Common myeloid progenitor, CD34-positive (primary cell): ENCODE measurements at places on chromosomes 1 and 21.

- DNase-seq = no peak
These were observed 254.2 kb upstream of the ADAMTS5 start for GRCh38 chr21:27221077-27221476.

GRCh38 chr1:162131400-162132321 lies 62.2 kb downstream of the NOS1AP start:
- no peak for DNase-seq

- DNase-seq = no peak
These were observed 26.8 kb downstream of the WNT9A start for GRCh38 chr1:227920896-227921295.

DNA sequence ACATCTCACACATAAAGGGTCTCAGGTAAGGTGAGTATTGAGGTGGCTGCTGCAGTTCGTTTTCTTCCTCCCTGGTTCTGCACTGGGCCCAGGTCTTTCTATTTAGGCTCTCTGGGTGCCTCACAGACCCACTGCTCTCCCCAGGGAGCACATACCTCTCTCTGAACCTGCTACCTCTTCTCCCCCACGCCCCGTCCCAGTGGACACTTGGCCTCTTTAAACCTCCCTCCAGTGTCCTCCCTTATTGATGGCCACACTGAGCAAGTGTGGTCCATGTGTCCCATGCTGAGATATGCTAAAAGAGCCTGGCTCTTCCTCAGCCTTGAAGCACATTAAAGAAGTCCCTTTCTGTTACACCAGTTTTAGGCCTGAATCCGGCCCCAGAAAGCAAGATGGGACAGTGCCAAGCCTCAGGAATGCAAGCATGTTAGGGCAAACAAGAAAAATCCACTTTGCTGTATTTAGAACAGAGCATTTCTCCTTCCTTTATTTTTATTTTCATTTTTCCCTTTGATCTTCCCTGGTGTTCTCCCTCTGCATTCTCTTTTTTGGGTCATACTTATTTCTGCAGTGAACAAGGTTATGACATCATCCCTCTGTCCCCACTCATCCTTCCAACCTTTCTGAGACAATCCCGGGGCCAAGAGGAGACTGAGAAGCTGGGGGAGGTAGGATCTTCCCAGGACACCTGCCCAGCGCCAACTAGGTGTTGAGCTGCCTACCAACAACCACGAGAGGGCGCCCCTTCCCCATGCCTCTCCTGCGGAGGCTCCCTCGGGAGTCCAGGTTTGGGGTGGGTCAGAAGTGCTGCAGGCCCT lies 5.0 kb upstream of the CHI3L2 start:
- DNase-seq = peak; percentile 58

DNA sequence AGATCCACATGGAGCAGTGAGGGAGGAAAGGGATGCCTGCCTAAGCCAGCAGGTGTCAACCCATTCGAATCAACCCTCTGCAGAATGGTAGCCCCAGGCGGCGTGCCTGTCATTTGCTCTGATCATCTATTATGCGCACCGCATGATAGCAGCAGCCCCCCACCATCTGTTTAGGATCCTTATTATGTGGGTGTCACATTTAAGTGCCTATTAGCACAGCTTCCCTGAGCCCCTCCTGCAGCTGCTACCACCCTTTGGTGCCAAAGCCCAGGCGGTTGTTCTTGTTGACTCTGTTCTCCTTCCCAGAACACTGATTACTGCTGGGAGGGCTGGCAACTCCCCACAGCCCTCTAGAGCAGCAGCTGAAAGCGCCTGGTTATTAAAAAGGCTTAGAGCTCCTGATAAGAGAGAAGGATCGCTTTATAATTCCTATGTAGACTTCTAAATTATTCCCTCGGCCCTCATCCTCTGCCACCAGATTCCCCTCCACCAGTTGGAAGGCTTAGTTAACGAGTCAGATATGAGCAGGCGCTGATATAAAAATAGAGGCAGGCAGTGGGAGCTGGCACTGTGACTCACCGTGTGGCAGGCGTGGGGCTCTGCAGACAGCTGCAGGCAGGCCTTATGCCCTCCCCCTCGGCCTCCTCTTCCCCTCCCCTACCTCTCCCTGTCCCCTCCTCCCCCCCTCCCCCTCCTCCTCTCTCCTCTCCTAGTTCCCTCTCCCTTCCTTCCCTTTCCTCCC lies 23.0 kb downstream of the ACTA1 start:
- DNase-seq = peak; percentile 36

DNA sequence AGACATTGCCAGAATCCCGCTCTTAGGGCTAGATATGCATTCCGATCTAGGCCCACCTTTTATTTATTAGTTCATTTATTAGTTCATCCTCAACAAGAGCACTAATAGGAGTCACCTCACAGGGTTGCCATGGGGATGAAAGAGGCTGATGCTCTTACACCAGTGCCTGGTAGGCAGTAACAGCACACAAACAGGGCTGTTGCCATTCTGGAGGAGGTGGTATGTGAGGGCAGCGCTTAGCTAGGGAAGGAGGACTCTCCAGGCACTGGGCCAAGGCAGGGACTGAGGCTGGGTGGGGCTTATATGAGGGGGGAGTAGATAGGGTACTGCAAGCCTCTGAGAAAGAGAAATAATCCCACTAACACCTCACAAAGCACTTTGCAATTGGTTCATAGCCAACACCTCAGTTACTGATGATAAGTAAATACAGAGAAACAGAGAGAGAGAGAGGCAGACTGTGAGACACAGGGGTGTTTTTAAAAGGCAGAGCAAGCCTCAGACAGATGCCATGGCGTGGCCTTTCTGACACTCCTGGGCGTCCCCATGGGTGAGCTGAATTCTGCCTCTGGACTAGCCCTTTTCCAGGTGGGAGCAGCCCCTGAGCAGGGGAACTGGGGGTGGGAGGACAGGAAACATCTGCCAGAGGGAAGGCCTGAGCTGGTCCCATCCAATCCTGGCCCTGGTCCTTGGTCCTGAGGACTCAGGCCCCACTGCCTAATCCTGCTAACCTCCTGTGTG lies 5.9 kb downstream of the FCGR2A start:
- no peak for DNase-seq

DNA sequence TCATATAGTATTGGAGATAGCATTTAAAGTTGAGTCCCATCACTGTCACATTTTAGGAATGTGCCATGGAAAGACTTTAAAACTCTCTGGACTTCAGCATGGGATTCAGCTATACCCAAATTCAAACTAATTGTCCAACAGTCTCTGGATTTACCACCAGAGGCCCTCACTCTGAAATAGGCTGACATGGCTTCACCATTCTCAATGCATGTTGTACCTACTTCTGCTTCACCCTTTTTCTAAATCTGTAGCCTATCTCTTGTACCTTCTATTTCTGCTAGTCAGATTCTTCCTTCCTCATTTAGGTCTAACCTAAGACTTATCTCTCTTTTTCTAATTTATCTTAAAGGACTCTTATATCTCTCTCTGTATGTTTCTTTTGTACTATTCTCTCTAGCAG lies 512.7 kb upstream of the ZRANB2 start:
- no peak for DNase-seq

GRCh38 chr1:44714944-44715571 lies 15.9 kb downstream of the RNU5D-1 start:
- peak; percentile 90 for DNase-seq

DNA sequence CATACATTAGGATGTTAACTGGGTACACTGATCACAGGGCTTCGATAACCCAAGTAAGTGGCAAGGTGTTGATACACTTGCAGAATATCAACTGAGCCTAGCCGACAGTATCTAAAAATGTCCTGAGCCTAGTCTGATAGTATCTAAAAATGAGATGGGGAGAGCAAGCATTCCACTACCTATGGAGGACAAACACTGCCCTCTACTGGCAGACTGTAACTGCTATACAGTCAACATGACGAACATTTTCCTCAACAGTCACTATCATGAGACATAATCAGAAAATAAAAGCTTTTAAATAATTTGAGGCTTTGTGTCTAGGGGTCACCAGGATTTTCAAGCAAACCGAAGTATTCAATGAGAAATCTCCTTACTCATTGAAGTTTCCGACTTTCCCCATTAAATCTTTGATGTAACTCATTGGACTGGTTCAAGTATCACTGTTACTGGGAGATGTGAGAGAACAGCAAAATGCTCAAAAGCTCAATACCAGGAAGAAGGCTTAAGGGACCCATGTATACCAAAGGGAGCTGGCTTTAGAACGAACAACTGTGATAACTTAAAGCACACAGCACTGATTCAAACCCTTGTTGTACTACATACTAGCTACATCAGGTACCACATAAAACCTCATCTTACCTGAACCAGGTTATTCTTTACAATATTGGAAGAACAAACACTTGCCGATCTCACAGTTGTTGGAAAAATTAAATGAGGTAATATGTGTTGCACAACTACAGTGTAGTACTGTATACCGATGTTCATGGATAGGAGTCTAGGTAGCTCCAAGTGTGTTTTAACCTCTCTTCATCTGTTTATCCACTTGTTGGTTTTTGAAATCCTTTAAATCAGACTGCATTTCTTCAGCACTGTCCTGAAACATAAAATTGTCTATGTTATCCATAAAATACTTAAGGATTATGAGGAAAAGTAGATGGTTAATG lies 31.1 kb upstream of the SLC45A3 start:
- peak; percentile 87 for DNase-seq

DNA sequence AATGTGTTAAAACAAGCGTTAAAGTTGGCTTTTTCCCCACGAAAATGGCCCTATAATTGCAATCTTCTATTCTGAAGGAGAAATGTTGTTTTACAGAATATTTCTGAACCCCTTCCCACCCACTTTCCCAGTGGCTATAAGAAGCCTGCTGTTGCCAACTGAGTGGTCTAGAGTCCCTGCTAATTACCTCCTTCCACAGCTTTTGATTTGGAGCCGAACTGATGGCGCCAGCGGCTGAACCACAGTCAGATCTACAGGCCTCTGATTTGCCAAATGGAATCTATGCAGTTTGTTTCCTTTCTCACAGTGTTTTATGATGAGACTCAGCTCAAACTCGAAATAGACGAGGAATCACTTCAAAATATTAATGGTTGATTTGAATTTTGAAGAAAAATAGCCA lies 76.0 kb upstream of the C1orf105 start:
- DNase-seq = no peak

- no peak for DNase-seq
These were observed 11.7 kb downstream of the OPTC start for GRCh38 chr1:203505526-203506204.

GRCh38 chr1:178725466-178726086 lies 532 bp downstream of the RALGPS2 start:
- peak; percentile 65 for DNase-seq

GRCh38 chr1:204383163-204383904 lies 23.6 kb upstream of the PLEKHA6 start:
- no peak for DNase-seq

DNA sequence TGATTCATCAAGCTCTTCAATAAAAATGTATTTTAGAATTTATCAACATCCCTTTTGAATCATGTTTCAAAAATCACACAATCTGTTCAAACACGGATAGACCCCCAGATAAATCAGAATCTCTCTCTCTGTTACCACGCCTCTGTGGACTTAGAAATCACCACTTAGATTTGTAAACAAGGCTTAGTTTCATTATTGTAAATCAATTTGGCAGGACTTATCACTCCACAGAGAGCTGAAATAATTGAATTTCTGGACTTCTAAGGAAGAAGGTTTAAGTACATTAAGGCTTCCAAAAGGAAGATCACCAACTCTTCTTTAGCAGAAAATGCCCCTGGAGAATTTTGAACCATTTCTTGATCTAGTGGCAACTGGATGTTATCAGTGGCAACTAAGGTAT lies 100.4 kb downstream of the APP start:
- no peak for DNase-seq

GRCh38 chr1:201140941-201141260 lies 13.4 kb downstream of the TMEM9 start:
- no peak for DNase-seq

- DNase-seq = peak; percentile 5
These were observed 74.3 kb upstream of the CAPZB start for GRCh38 chr1:19559641-19560040.

GRCh38 chr1:207021876-207022596 lies 10.5 kb downstream of the C1orf116 start:
- no peak for DNase-seq

DNA sequence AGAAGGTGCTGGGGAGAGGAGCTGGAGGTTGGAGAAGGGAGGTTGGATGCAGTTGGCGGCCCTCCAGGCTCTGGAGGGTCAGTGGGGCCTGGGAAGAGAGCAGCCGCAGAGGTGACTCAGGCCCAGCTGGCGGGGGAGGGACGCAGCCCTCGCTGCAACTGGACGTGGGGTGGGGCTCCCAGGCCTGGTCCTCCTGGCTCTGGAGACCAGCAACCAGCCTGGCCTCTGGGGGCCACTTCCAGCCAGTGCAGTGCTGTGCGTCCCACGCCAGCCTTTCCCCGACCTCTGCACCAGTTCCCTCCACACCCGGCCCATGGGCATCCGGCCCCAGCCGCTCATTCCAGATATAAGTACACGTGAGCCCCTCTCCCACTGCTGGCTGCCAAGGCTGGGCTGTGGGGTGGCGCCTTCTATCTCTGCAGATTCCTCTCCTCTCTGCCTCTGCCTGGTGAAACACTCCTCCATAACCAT lies 38.0 kb upstream of the COL18A1 start:
- no peak for DNase-seq

- DNase-seq = no peak
These were observed 446.8 kb downstream of the NUF2 start for GRCh38 chr1:163768576-163768975.

- DNase-seq = no peak
These were observed 12.3 kb downstream of the PATJ start for GRCh38 chr1:61754545-61754944.

- peak; percentile 84 for DNase-seq
These were observed 772 bp downstream of the UCK2 start for GRCh38 chr1:165828103-165828668.

GRCh38 chr1:64675718-64676345 lies 69.0 kb upstream of the RAVER2 start:
- DNase-seq = peak; percentile 22

GRCh38 chr1:22751124-22751531 lies 40.5 kb downstream of the EPHB2 start:
- no peak for DNase-seq

GRCh38 chr1:109926662-109927300 lies 16.1 kb downstream of the CSF1 start:
- no peak for DNase-seq

DNA sequence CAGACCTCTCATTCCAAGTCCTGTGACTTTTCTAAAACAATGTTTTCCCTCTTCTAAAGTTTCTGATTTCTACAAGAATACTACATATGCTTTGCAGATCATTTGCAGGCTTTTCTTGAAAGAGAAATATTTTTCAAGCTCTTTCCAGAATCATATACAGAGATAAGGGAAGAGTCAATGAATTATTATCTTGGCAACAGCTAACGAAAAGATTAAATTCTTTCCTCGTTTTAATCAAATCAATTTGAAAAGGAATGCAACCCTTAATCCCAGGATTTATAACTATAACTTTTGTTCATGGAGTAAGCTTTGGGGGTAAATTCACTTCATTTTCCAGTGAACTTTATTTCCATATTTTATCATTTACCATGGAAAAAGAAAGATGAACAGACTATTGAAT lies 6.9 kb downstream of the KRTAP11-1 start:
- DNase-seq = no peak

GRCh38 chr21:45074048-45074817 lies at the start of gene ADARB1:
Gene ADARB1, plus strand, starts transcription at chr21:45074580. Its CDS starts 97,077 bp downstream, at chr21:45171657.
- peak; percentile 62 for DNase-seq

DNA sequence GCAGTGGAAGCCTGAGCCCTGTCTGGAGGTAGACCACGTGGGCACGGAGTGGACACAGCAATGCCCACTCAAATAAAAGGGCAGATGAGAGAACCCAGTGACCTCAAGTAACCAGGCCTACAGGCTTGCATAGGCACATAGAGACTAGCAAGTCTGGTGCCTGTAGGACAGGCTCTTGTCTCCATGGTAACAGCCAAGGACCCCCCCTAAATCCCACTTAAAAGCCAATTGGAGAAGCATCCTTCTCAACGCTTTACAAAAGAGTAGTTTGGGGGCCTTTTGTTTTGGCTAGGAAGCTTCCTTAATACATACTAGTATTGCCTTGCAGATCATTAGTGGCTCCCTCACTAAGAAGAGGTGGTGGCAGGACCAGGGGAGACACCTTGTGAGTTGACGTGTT lies 63.9 kb downstream of the VWA5B1 start:
- no peak for DNase-seq
